ENCODE measurements at places on chromosomes 11 and 22.

- no peak for DNase-seq
These were observed 4.1 kb downstream of the RTCB start for GRCh38 chr22:32407936-32408335.

DNA sequence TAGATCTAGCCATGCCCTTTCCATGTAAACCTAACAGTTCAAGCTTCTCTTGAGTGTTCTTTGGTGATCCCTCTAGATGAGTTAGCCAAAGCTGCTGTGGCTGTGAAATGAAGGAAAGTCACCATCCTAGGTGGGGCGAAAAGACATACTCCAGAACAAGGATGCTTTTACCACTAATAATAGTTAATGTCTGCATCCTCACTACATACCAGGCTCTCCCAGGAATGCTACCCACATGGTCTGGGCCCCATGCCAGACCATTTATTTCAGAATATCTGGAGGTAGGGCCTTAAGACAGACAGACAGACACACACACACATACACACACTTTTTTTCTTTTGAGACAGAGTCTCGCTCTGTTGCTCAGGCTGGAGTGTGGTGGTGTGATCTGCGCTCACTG lies 14.7 kb downstream of the ABTB2 start:
- DNase-seq: no peak

DNA sequence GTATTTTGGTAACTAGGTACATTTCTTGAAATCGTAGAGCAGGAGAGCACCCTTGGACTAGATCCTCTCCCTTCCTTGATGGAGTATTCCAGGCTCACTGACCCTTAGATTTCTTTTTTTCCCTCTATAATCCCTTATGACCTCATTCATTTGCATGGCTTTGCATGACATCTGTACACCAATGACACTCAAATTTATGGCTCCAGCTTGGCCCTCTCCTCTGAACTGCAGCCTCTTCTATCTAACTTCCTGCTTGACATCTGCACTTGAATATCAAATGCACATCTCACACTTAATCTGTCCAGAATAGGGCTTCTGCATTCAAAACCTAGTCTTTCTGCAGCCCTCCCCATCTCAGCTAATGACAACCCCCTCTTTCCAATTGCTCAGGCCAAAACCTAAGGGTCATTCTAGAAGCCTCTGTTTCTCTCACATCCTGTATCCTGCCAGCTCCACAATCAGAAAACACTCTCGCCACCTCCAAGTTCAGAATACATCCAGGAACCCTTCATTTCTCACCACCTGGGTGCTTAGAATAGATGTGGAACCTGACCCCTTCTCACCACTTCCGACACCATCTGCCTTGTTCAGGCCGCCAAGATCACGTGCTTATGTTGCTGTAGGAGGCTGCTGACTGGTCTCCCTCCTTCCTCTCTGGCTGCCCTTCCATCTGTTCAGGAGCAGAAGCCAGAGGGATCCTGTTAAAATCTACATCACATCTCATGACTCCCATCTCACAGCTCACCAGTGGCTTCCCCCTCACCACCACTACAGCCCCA lies 138.9 kb upstream of the MTNR1B start:
- DNase-seq: peak; percentile 29

DNA sequence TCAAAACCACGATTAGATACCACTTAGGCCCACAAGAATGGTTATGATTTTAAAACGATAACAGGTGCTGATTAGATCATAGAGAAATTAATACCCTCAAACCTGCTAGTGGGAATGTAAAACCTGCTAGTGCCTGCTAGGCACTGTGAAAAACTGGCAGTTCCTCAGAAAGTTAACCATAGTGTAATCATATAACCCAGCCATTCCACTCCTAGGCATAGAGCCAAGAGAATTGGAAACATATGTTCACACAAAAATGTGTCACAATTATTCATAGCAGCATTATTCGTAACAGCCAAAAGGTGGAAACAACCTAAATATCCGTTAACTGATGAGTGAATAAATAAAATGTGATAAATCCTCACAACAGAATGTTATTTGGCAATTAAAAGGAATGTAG lies 122.2 kb upstream of the SYN3 start:
- DNase-seq: no peak

- DNase-seq: no peak
These were observed 15.9 kb downstream of the ADAMTS15 start for GRCh38 chr11:130464291-130464812.

DNA sequence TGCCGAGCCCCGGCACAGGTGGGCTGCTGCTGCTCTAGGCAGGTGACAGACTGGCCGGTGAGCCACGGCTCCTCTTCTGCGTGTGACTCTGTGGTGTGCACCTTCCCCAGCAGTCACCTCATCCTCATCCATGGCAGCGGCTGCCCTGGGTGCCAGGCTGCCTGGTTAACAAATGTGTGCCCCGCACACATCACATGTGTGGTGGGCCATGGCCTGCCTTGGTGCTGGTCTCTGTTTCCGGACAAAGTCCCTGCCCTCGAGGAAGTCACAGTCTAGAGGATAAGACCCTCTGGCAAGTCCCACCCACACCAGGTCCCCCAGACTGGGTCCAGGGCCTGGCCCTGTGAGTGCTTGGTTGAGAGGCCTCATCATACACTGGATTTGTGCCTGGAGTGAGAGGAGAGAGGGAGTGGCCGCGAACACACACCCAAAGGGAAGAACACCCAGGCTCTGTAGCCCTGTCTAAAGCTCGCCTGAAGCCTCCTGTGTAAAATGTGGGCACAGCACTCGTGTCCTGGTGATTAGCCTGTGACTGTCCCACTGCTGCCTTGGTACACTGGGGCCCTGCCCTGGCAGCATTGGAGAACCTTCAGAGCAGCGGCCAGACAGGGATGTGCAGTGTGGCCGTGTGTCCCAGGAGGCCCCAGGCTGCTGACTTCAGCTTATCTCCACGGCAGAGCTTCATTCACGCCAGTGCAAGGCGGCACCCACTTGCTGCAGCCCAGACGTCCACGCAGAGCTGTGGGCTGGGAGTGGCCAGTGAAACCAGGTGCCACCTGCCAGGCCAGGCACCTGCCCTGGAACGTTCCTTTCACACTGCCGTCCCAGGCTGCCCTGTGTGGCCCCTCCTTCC lies 269.9 kb downstream of the TBC1D22A start:
- DNase-seq: no peak

GRCh38 chr11:110077831-110078325 lies 15.3 kb upstream of the ZC3H12C start:
- DNase-seq: peak; percentile 85
